ENCODE measurements at places on chromosomes 5 and 9.

- DNase-seq: no peak
These were observed 24.6 kb downstream of the SH3RF2 start for GRCh38 chr5:145960848-145961600.

DNA sequence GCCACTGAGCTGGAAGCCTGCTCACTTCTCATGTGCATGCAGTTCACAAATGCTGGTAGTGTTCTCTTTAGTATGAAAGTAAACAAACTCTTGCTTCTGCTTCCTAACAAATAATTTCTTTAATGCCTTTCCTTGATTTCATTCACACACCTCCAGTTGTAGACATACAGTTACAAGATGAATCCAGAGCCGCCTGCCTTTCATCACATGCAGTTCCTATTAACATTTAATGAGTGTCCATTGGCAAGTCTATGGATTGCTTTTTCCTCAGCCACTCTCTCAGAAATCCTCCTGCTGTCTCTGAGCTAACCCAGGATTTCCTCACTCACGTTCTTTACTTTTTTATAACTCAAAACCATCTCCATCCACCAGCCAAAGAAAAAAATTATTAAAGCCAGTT, 408.6 kb downstream of the BNC2 start:
- no peak for DNase-seq

GRCh38 chr5:32627219-32627870, 42.0 kb downstream of the SUB1 start:
- no peak for DNase-seq

DNA sequence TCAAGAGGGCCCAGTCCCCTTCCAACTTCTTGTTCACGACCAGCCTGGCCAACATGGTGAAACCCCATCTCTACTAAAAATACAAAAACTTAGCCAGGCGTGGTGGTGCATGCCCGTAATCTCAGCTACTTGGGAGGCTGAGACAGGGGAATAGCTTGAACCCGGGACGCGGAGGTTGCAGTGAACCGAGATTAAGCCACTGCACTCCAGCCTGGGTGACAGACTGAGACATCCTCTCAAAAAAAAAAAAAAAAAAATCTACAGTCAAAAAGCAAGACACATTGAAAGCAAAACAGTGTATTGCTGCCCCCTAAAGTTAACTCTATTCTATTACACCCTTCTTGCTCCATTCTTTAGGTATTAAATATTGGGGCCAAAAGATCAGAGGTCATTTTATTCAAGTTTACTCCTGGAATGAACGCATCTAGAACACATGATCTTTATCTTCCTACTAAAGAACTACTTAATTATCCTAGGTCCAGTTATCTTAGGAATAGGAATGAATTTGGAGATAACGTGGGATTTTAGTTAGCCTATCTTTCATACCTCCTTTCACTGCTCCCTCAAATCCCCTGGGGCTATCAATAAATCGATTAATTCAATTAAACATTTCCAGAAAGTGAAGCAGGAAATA, 2.4 kb downstream of the ATG12 start:
- peak; percentile 60 for DNase-seq

GRCh38 chr5:173454361-173454735, 126.1 kb upstream of the STC2 start:
- DNase-seq: no peak

- no peak for DNase-seq
These were observed 367.4 kb downstream of the KIAA0825 start for GRCh38 chr5:94250985-94251384.
